NCI-H69 (cell line): ENCODE measurements at places on chromosomes 6 and 20.

GRCh38 chr20:478949-479429 is 16.7 kb upstream of the TBC1D20 start:
- DNase-seq: peak; percentile 72

- DNase-seq: peak; percentile 66
These were observed 224.2 kb downstream of the NFATC2 start for GRCh38 chr20:51318058-51318949.

DNA sequence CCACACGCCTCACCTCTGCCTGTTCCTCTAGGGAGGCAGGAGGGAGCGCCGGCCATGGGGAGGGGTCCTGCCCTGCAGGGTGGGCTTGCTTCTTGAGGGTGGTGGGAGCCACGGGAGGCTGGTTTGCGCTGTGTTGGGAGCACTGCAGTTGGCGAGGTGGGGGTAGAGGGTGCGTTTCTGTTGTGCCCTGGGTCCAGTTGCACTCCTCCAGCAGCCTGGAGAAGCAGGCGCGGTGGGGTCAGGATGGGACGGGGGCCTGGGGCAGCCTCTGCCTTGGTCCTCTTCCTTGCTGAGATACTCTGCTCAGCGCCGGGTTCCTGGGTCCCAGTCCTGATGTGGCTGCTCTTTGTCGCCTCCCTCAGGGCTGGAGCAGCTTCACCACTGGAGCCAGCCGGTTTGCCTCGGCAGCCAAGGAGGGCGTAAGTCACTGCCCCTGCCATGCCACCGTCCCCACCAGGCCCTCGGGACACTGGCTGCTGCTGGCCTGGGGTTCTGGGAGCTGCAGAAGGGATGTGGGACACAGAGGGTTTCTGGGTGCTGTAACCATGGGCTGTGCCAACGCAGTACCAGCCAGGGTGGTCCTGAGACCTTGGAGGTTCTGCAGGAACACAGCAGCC is 8.4 kb downstream of the ARFGAP1 start:
- DNase-seq: peak; percentile 3

DNA sequence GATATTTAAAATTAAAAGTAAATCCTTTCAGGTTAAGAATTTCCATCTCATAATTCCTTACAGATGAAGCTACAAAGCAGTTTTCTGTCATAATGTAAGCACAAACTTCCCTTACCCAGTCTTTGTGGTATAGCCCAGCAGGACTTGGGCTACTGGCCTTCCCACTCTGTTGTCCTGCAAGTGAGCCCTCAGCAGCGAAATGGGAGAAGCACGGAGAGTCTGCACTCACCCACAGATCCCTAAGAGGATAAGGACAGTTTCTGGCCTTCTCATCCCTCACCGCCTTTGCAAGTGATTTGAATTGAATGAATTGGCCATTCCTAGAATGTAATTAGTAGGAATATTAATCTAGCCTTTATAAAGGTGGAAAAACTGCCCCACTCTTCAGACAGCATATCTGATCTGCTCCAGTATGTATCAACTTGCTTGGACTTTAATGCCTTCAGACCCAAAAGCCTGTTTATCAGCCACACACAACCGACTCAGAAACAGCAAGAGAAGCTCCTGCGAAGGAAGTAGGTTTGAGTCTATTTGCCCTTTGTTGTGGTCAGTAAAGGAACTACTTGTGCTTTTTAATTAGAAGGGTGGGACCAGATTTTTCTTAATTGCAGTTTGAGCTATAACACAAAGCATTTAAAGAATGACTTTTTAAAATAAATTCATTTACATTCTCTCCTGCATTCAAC is 29.9 kb upstream of the PRDM1 start:
- no peak for DNase-seq

DNA sequence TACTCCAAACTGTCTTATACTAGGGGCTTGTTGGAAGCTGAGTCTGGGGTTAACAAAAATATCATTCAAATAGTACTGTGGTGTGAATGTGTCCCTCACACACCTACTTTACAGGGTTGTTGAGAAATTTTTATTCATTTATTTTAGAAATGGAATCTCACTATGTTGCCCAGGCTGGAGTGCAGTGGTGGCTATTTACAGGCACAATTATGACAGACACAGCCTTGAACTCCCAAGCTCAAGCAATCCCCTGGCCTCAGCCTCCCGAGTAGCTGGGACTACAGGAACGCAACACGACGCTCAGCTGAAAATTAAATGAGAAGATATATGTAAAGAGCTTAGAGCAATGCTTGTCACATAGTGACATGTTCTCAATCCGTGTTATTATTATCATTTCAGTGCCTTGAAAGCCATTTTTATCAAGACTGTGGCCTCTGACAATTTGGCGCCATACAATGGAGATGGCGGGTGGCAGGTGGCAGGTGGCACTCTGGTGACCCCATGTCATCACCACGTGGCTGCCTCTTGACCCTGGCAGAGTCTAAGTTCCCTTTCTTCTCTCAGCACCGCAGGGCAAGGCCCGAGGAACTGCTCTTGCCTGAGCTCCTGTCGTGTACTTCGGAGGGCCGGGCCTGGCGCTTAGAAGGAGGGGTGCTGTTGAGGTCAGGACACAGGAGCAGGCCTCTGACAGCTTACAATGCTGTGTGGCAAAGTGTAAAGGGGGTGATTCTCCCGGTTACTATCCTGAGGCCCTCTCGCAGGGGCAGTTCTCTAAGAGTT is 64.5 kb downstream of the STX11 start:
- DNase-seq: no peak

DNA sequence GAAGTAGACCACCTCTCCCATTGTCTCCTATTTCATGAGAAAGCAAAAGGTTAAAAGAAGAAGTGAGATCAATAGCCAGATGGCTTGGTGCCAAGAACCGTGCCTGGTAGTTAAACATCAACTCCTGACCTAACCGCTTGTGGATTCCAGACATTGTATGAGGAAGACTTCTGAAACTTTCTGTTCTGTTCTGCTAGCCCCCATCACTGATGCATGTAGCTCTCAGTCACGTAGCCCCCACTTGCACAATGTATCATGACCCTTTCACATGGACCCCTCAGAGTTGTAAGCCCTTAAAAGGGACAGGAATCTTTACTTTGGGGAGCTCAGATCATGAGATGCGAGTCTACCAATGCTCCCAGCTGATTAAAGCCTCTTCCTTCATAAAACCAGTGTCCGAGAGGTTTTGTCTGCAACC is 301.2 kb downstream of the RNGTT start:
- peak; percentile 47 for DNase-seq

GRCh38 chr6:17585766-17586490 is 14.2 kb upstream of the FAM8A1 start:
- DNase-seq: peak; percentile 68

DNA sequence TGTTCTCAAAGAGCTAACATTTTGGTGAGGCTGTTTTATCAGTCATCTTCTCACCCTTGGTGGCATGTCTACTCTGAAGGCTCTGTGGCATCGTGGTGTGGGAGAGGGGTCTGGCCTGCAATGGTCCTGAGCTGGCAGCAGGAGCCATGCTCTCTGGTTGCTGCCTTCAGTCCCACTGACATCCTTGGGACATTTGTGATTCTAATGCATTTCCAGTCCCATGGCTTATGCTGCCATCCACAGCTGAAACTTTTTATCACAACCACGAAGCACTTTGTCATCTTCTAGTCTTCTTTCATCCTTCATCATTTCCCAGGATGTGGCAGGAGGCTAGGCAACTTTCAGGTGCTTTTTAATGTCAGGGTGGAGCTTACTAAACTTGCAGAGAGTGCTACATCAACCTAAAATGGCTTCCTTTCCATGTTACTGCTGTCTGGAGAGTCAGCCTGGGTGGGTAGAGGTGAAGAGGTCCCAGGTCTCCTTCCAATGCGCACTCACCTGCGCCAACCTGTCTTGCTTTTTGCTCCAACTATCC is 77.1 kb downstream of the GPR63 start:
- peak; percentile 59 for DNase-seq

DNA sequence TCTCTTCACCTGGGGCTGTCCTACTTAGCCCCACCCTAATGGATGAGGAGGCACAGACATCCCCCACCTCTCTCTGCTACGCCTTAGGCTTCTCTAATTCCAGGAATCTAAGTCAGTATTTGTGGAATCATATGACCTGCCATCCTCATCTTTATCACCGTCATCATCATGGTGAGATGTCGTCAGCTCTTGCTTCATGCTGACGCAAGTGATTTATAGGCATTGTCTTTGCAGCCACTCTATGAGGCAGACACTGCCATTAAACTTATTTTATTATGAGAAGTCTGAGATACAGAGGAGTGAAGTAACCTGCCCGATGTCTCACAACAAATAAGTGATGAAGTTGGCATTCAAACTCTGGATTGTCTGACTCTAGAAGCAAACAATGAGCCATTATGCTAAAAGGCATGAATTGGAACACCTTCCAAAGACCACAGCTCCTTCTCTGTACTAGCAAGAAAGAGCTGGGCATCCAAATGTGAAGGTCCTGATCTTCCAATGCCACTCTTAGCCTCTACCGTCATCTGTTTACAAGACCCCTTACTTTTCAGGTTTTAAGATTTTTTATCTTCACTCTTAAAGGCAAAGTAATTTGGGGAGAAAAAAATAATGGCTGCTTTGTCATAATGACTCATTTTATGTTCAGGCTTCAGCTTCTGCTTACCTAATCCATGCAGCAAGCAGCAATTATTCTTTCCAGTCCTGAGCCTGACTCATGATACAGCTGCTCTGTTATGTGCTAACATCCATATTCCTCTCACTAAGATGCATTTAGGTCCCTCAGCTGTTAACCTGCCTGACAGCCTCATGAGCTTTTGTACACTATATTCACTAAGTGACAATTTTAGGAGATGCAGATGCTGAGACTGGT is 113.7 kb upstream of the BCLAF1 start:
- peak; percentile 70 for DNase-seq

- no peak for DNase-seq
These were observed 8.0 kb downstream of the SLC17A3 start for GRCh38 chr6:25866011-25866410.

- DNase-seq: peak; percentile 83
These were observed 1.7 kb downstream of the AMD1 start for GRCh38 chr6:110876170-110876773.

DNA sequence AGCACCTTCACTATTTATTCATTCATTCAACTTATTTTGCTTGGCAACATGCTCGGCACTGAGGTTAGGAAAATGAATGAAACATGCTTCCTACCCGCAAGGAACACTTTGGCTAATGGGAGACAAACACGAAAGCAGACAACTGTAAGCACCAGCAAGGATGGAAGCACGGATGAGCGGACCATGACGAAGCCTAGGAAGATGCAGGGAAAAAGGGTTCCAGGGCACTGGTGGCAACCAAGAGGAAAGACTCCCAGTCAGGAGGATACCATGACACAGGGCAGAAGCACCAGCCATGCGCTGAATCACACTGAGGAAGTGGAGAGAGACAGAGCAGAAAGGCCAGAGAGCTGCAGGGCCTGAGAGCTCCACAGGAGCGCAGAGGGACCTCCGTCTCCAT is 9.8 kb downstream of the PDE10A start:
- DNase-seq: no peak

- peak; percentile 77 for DNase-seq
These were observed at the start of gene PABPC1L for GRCh38 chr20:44909872-44910689. PABPC1L (plus strand) TSS chr20:44910060; CDS start chr20:44910144, 84 bp downstream.

- DNase-seq: no peak
These were observed 10.7 kb downstream of the ZNF165 start for GRCh38 chr6:28090917-28091586.

GRCh38 chr20:46206992-46207549 is 89.0 kb downstream of the CD40 start:
- peak; percentile 55 for DNase-seq

DNA sequence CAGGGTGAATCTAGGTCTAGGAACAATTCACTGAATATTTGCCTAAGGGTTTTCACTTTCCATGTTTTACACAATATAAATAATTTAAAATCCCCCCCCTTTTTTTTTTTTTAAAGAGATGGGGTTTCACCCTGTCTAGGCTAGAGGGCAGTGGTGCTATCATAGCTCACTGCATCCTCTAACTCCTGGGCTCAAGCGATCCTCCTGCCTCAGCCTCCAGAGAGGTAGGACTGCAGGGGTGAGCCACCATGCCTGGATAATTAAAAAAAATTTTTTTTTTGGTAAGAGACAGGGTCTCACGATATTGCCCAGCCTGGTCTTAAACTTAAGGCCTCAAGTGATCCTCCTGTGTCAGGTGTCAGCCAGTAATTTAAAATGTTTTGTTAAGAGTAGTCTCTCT is 17.8 kb downstream of the QKI start:
- peak; percentile 26 for DNase-seq

GRCh38 chr6:123118811-123119210 is 122.8 kb downstream of the CLVS2 start:
- DNase-seq: peak; percentile 22

DNA sequence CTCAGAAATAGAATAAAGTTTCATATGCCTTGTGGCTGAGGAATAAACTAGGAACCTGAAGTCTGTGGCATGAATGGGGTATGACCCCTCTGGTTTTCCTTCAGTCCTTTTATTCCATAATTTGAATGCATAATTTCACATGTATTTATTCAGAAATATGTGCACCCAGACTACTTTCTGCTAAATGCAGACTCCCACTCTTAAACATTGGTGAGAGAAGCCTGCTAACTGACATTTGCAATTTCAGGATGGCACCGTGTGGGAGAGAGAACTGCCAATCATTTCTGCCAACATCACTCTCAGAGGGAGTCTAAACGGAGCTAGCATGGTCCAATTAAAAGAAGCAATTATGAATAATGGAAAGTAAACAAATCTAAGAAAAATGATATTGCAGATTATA is 141.3 kb downstream of the ADGRB3 start:
- peak; percentile 80 for DNase-seq

DNA sequence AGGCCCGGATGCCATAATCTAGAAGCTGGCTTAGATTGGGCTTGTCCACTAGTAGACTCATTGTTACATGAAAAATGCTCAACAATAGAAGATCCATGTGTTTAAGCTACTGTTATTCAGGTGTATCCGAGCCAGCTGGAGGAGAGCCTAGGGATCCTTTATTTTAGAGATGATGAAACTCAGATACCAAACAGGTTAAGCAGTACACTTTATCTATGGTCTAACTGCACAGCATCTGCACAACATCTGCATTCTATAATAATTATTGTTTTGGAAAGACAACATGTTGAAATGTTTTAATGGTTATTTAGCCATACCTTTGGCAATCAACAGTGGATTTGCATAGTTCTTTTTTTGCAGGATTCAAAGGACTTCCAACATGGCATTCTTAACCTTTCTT is 134.1 kb downstream of the RFPL4B start:
- no peak for DNase-seq

DNA sequence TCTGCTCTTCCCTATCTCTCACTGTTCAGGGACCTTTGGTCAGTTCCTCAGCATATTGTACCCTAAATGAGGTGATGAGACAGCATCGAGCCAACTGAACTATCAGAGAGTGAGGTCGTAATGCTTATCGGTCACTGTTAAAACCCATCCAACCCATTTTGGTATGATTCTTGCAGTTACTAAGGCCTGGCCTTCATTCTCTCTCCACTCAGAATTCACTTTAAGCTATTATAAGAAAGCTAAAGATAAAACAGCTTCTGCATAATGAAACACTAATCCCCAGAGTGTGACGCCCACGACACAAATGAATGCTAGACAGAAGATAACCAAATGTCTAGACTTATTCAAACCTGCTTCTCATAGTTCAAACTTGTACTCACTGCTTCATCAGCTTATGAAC is 175.8 kb downstream of the GMPR start:
- no peak for DNase-seq

DNA sequence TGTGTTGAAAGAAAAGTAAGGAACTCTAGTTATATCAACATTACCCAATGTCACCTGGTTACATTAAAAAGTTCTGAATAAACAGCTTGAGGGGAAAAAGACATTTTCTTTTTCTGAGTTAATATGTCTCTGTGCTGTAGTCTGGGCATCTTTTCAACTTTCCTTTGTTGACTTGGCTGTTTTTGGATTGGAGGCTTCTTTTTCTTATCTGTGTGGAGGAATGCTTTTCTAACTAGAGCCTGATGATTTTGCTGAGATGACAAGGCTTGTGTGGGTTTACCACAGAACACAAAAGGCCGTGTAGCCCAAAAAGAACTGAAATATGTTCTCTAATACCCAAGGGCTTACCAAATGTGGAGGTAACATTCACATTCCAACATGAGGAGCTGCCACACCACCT is 161.8 kb downstream of the KCNQ5 start:
- no peak for DNase-seq
